ENCODE measurements at places on chromosomes 2 and 18. TPM values are rescaled to one million over a fixed set of nuclear protein-coding genes. Genes with fewer than 3 reads are reported as not detected.

GRCh38 chr18:75253784-75254183 is 43.2 kb downstream of the TSHZ1 start:
- DNase-seq: no peak

DNA sequence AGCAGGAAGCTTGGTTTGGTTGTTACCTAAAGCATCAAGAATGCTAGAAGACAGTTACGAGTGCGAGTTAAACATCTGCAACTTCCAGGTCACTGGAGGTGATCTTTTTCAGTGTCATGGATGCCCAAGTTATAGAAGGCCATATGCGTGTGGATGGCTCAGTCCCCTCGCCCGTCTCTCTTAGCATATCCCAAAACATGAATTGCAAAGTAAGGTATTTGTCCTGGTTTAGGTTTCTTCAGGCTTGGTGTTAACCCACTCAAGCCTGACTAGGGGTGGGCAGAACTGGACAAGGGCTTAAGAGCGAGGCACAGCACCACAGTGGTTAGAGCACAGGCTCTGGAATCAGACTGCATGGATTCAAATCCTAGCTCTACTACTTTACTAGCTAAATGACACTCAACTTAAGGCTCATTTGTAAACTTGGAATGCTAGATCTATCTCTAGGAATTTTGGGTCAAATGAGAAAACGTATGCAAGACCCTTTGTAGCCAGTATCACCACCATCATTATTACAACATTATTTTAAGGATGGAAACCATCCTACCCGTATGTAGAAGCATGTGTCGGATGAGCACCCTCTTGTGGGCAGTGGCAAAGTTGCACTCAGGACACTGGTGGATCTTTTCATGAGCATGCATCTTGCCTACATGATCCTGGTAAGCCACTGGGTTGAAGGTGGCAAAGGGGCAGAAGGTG is 11.2 kb downstream of the ZNF142 start:
- DNase-seq: peak; percentile 30

DNA sequence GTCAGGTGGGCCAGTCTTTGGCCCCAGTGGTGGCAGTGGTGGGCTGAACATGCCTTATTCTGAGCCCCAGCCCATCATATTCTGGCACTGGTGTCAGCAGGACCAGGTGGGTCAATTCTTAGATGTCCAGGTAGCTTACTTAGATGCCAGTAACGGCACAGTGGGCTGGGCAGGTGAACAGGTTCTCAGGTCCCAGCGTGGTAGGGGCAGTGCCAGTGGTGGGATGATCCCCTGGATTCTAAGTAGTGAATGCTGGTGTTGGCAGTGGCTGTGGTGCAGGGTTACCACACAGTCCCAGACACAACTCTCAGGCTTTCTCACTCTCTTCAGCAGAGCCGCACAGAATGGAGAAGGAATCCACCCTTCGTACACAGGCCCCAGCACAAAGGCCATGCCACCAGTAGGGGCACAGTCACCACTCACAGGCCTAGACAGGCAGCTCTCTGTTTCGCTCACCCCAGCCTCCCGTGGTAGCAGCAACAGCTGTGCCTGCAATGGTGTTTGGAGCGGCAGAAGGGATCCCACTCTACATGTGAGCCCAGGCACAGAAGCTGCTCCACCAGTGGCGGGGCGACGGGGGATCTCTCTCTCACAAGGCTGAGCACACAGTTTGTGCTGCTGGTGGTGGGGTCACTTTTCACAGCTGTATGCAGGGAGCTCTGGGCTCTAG is 97.3 kb downstream of the ANKRD12 start:
- no peak for DNase-seq

GRCh38 chr18:48152549-48152948 is 222.1 kb upstream of the SMAD2 start:
- DNase-seq: no peak

DNA sequence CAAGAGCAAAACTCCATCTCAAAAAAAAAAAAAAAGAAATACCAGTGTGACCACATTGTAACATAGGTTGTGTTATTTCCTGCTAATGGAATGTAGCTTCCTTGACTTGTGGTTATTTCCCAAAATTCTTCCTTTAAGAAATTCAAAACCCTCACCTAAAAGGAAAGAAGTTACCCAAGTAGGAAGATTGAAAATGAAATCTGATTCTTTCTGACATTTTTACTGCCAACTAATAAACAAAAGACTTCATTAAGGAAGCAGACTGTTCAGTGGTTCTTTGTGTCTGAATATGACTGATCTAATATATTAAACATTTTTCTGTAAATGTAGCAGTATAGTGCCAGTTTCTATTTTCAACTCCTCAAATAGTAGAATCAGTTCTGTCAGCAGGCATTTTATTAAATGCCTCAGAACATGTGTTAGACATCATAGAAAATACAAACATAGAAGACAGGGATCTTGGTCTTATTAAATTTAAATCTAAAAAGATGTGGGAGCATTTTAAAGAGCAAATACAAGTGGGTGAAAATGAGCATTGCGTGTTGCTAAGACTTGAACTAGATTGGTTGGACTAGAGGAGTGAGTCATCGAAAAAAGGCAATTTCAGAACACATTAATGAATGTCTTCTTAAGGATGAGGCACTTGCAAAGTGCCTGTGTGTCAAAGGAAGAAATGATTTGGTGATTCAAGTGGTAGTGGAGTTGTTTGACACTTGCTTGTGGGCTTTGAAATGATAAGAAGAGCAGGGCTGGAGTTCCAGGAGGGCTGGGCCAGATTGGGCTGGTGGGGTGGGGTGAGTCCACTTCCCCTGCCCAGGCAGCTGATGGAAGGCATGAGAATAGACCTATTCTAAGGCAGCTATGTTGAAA is 53.4 kb downstream of the PKP4 start:
- DNase-seq: no peak

- DNase-seq: no peak
These were observed 65.0 kb downstream of the RAB31 start for GRCh38 chr18:9772847-9773677.

- DNase-seq: no peak
These were observed 20.7 kb downstream of the SLC19A3 start for GRCh38 chr2:227696990-227697679.

GRCh38 chr2:98516571-98516970 is 71.9 kb downstream of the INPP4A start:
- DNase-seq: no peak

DNA sequence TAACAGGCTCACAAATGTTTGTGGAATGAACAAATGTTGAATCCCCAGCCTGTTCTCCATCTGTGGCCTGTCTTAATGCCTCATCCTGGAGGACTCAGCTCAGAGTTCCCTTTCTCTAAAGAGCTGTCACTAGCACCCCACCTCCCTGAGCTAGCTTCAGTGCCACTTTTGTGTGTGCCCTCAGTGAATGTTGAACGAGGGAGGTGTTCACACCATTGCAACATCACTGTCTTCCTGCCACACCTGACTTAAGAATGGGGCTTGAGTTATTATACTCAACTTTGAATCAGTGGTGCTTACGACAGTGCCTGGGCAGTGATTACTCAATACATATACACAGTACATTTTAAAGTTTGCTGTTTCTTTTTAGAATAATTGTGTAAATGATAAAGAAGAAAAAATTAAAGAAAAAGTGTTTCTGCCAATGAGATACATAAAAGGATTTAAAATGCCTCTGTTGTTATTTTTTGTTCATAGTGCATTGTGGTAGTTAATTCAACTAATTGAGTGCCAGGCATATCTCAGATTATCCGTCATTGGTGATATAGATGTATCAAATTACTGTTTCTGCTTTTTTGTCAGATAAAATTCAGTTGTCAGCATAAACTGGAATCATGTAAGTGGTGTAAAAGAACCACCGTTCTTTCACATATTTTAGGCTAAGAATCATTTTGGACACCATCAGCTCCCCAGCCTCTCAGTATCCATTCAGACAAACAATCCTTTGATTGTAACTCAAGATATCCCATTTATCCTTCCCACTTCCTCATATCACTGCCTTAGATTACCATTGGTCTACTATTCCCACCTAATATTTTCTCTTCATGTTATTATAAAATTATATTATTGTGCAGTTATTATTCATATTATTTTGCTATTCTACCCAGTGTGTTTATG is 304.7 kb downstream of the PTPRM start:
- no peak for DNase-seq

DNA sequence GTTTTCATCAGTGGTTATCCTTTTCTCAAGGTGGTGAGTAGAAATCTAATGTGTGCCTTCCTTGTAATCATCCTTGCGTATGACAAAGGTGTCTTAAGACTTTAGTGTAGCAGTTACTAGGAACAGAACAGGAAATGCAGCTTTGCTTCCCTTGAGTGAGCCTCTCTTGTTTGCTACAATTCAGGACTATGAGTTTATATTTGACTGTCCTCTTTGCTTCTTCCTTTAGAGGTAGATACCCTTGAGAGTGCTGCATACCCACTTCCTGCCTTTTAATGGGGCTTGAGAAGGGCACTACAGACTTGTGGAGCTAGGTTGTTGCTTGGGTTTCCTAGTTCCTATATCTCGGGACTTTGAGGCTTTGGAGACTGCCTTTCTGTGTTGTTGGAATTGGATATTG is 3.8 kb downstream of the KCNJ13 start:
- DNase-seq: no peak

GRCh38 chr2:85669549-85669948 is 1.6 kb upstream of the SFTPB start:
- DNase-seq: no peak

DNA sequence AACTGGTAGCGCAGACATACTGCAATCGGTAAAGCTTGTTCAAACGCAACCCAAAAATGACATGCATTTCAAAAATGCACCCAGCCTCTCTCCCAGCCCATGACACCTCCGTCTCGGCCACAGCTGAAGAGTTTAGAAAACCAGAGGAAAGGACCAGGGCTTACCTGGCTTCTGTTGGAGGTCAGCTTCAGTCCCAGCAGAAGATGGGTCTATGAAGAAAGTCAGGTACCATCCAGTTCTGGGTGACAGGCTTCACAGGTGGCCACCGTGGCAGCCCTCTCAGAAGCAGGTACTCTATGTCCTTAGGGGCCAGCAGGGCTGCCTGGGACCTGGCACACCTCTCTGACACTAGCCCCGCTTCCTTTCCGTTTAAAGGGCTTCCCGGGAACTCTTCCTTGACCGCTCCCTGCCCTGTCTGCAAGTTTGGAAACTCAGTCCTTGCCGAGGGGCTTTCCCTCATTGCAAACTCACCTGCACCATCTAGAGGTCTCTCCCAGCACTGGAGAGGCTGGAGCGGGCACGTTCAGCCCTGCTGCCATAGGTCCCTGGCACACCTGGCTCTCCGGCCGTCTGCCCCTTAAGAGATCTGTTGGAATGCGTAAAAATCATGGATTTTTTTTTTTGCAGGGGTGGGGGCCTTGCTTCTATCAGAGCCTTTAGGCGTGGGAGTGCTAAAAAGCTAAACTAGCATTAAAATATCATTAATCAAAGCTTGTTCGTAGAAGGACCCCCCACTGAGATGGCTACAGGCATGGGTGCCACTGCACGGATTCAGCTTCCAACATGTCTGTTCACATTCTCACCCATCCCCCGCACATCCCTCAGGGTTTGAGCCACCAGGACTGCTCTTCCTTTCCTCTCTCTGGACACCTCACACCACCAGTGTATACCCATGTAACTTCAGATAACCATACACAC is at the start of gene EDAR:
Gene EDAR, minus strand, starts transcription at position 425 of the 918 bp plus-strand sequence. CDS start 58,206 bp downstream, outside the sequence.
- DNase-seq: peak; percentile 76

DNA sequence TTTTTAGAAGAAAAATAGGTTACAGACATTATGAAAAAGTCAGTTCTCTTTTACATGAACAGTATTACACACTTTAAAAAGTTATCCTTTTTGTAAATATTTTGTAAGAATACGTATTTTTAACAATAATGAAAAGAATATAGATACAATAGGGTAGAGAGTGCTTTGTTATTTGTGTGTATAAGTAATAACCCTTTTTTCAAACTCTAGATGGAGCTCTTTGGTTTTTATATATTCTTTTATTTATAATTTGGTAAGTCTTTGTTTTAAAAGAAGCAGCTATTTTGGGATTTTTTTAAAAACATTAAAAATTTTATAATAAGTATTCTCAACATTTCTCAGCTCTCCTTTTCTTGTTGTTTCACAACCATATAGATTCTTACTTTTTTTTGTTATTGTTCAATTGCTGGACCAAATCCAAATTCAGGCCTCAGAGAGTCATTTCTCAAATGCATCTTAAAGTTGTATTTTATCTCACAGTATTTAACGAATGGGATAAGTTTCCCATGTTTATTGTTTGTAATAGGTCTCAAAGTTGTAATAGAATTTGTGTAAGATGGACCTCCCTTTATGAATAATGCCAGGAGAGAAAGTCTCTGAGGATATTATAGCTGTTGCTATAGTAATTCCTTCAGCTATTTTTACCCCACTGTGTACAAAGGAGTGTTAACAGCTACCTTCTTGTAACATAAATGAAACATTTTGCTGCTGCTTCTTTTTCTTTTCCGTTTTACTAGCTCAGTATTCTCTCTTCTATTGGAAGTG is 46.4 kb downstream of the ACYP2 start:
- no peak for DNase-seq

DNA sequence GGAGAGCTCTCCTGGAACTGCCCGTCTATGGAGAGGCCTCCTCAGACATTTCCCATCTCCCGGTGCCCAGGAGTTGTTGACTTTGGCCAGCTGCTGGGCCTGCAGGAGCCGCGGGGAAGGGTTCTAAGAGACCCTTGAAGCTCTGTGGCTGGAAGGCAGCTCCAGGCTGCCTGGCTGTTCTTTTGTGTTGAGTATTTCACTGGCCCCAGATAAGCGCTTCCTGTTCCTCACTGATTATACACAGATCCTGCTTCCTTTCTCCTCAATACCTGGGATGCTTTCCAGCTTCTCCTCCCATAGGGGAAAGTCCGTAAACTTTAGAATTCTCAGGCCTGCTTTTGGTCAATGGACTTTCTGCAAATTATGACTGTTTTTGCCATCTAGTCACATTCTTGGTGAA is 57.8 kb downstream of the TGOLN2 start:
- DNase-seq: no peak

DNA sequence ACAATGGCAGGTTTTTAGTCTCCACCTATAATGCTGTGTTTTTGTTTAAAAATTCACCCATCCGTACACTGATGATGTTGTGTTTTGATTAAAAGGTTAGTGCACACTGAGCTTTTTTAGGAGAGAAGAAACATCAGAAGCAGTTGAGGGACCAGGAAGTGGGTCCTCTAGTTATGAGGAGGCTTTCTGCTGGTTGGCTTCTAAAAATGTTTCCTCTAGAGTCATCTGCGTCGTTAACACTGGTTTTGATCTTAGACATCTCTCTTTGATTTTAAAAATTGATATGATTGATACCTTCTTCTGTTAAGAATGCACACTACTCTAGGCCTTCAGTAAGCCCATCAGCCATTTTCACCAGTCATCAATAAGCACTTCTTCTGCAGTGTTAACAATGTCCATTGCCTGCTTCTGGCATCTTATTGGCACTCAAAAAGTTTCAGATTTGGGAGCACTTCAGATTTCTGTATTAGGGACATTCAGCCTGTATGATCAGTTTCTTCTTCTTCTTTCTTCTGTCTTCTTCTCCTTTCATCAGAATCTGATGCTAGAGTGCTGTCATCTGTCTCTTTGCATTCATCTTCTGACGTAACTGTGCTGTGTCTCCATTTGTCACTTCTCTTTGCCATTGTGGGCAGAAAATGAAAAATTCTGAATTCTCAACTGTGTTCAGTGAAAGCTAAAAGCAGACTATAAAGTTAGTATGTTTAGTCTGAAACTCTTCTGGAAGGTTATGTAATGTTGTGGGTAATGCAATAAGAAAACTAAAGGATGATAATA is 56.3 kb downstream of the PHLPP1 start:
- DNase-seq: no peak

GRCh38 chr2:233542507-233542906 is 24.1 kb downstream of the USP40 start:
- no peak for DNase-seq

Gene CHST9
- total RNA-seq: not detected

Gene ADD2
- total RNA-seq: 1.4 TPM

Gene TYW5
- total RNA-seq: 15.9 TPM

Gene KIF1A
- total RNA-seq: not detected

Gene KCNG2
- total RNA-seq: not detected

Measured in natural killer cell (primary cell).